ENCODE measurements at places on chromosomes 5 and 9.

GRCh38 chr9:97906236-97906831, 16.0 kb downstream of the TRMO start:
- DNase-seq, result no peak

GRCh38 chr9:126705767-126706697, 92.3 kb downstream of the LMX1B start:
- no peak for DNase-seq

DNA sequence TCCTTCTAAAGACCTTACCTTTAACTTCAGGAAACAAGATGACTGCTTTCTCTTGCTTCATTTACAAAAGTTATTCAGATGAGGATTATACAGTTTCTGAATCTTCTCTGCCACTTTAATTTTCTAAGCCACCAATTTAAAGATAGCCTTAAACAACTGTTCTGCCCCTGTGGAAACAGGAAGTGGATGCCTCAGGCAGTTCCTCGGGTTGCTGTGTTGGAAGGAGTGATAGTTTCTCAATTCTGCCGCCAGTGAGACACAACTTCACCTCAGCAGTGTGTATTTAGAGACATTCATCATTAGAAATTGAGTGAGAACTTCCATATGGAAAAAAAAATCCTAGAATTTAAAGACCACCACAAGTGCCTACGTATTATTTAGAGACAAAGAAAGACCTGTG, 475.1 kb upstream of the WWC1 start:
- no peak for DNase-seq

- no peak for DNase-seq
Measured at GRCh38 chr5:94945656-94946055, 327.2 kb downstream of the SLF1 start.
